Activated T-cell treated with anti-CD3 and anti-CD28 coated beads, Interleukin-2, amount 50 U/mL, for 24 hours (primary cell): ENCODE measurements at places on chromosomes 3 and 15.

DNA sequence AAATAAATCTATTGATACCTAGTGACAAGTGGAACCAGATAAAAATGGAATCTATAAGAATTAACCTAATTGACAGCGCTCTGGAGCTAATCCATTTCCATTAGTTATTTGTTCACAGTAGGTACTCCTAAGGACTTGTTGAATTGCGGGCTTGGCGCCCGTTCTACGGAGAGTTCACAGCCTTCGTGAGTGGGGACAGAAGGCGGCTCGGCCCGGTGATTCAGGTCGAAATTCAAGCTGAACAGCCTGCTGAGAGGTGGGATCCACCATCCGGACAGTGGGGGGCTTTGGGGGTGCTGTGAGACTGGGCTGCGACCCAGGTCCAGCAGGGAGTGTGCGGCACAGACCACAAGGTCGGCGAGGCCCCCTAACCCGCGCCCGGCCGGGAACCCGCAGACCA, 779 bp upstream of the CTNNB1 start:
- peaks cover 19% of the 10 kb centered on the region for H3K27me3 ChIP-seq
- H3K4me3 ChIP-seq = peak overlapping the region; percentile 80
- no peak for DNase-seq
- peak overlapping the region; percentile 87 for H3K27ac ChIP-seq
- peaks cover 31% of the 10 kb centered on the region for H3K36me3 ChIP-seq

- no peak for DNase-seq
- no peak overlapping the region for H3K4me3 ChIP-seq
- no peaks in the 10 kb centered on the region for H3K36me3 ChIP-seq
- H3K27me3 ChIP-seq = peaks cover 17% of the 10 kb centered on the region
- no peak overlapping the region for H3K27ac ChIP-seq
Measured at GRCh38 chr15:84817466-84818081, 418 bp downstream of the ALPK3 start.

DNA sequence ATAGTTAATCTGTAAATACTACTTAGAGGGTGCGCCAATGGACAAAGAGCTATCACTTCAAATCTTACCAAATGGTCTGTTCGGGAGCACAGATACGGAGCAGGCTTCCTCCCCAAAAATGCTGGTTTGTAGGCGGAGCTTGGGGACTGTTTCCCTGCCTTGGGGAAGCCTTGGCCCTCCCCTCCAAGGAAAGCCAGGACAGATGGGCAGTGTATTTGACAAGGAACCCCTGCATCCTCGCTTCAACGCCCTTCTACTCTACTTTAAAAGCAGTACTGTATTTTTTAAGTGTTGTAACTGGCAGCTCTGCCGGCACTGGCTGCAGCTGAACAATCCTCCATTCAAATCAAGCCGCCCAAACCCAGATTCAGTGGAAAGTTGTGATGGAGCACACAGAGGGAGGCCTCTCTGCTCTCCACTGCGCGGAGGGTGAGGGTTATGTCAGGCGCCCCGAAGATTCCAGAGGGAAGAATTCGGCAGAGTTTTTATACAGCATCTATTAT, 83.1 kb upstream of the FNDC3B start:
- no peaks in the 10 kb centered on the region for H3K36me3 ChIP-seq
- no peak overlapping the region for H3K27ac ChIP-seq
- H3K27me3 ChIP-seq = peaks cover 11% of the 10 kb centered on the region

DNA sequence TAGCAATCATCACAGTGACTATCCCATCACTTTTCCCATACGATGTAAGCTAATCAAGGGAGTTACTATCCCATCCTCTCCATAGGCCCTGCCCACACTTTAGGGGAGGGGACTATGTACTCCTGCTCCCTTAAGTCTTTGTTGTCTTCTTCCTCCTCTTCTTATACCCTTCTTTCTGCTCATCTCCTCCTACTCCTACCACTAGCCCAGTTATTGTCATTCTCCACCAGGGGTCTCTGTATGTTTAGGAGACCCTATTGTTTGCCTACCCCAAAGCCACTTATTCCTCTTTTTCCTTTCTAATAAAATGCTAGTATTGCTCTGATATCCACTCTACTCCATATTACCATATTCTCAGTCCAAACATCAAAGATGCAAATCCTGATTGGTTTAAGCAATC, 27.8 kb downstream of the STAC start:
- H3K4me1 ChIP-seq = no peaks in the 10 kb centered on the region
- no peak for DNase-seq
- no peak overlapping the region for H3K4me3 ChIP-seq
- H3K27ac ChIP-seq = no peak overlapping the region
- H3K27me3 ChIP-seq = no peaks in the 10 kb centered on the region
- no peaks in the 10 kb centered on the region for H3K36me3 ChIP-seq

- H3K27me3 ChIP-seq = peaks cover 8% of the 10 kb centered on the region
- H3K36me3 ChIP-seq = peaks cover 32% of the 10 kb centered on the region
- DNase-seq = no peak
- peak overlapping the region; percentile 95 for H3K4me3 ChIP-seq
Measured at GRCh38 chr3:138186221-138186620, 880 bp upstream of the ARMC8 start.

GRCh38 chr15:71219645-71220044, 104.4 kb downstream of the THSD4 start:
- H3K4me3 ChIP-seq = no peak overlapping the region
- no peak for DNase-seq
- H3K27ac ChIP-seq = no peak overlapping the region
- no peaks in the 10 kb centered on the region for H3K36me3 ChIP-seq

GRCh38 chr3:30263238-30263924, 343.0 kb upstream of the TGFBR2 start:
- no peak overlapping the region for H3K27ac ChIP-seq
- peak; percentile 34 for DNase-seq
- H3K27me3 ChIP-seq = no peaks in the 10 kb centered on the region
- no peak overlapping the region for H3K4me3 ChIP-seq

DNA sequence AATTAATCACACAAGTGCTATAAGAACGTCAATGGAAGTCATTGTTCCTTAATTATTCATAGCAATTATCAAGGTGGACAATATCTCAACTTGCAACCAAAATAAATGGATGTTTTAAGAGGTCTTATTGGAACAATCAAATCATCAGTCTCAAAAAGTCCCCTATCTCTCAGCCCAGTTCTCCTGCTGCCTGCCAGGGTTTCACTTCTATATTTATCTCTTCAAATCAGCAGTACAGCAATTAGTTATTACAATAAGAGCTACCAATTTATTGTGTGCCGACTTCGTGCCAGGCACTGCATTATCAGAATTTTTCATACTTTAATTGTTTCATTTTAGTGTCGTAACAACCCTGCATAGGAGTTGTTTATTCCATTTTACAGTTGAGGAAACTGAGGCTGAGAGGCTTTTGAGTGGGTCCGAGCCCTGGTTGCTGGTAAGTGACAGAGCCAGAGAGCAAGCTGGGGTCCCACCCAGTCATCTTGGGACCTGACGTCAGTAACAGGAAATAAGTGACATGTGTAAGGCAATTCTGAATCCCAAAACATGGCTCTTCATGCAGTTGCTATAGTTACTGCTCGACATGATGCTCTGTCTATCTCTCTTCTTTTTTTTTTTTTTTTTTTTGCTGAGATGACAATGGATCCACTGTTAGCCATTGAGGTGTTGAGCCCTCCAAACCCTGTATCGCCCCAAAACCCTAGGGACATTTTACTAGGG, 8.8 kb upstream of the KCTD6 start:
- H3K27ac ChIP-seq = no peak overlapping the region
- no peak overlapping the region for H3K4me3 ChIP-seq
- no peak for DNase-seq
- H3K27me3 ChIP-seq = peaks cover 2% of the 10 kb centered on the region
- no peaks in the 10 kb centered on the region for H3K36me3 ChIP-seq

DNA sequence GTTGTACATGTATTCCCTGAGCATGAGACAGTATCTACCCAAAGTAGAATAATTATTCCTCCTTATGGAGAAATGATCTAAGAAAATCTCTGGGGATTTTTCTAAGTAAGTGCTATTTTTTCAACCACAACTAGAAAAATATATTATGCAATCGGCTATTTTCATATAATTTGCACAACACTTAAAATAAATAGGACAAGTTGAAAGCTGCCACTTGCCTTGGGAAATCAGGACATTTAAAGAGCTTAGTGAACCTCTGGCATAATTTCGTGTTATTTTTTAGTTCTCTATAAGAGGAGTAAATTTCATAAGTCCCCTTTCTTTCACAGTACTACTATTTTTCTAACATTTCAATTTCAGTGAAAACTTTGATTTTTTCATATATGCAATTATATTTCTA, 672.1 kb downstream of the OTOL1 start:
- H3K36me3 ChIP-seq = no peaks in the 10 kb centered on the region
- no peak for DNase-seq
- no peak overlapping the region for H3K4me3 ChIP-seq
- no peaks in the 10 kb centered on the region for H3K27me3 ChIP-seq
- H3K27ac ChIP-seq = no peak overlapping the region

DNA sequence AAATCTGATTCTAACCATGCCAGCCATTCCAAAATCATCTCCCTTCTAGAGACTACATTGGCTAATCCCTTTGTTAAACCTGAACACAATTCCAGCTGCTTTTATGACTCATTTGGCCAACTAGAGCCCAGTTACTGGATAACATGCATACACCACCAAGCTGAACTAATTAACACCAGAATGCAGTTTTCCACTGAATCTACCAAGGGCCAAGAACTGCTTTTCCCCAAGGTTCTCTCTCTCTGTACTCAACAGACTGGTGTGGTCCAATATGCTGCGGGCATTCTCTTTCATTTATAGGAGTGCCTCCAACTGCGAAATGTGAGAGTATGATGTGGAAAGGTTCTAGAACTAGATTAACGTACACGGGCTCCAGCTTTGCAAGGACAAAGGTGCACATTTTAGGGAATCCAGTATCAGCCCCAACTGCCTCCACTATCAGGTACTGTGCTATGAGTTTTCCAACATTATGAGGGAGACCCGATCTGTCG, 1.5 kb downstream of the CHSY1 start:
- H3K27me3 ChIP-seq = no peaks in the 10 kb centered on the region
- H3K4me1 ChIP-seq = peaks cover 77% of the 10 kb centered on the region
- peak overlapping the region; percentile 94 for H3K4me3 ChIP-seq
- no peak for DNase-seq
- H3K36me3 ChIP-seq = peaks cover 56% of the 10 kb centered on the region

- H3K4me3 ChIP-seq = no peak overlapping the region
- no peaks in the 10 kb centered on the region for H3K27me3 ChIP-seq
- peaks cover 45% of the 10 kb centered on the region for H3K36me3 ChIP-seq
- no peak overlapping the region for H3K27ac ChIP-seq
- H3K4me1 ChIP-seq = peaks cover 2% of the 10 kb centered on the region
Measured at GRCh38 chr3:49482766-49483165, 12.7 kb downstream of the DAG1 start.

DNA sequence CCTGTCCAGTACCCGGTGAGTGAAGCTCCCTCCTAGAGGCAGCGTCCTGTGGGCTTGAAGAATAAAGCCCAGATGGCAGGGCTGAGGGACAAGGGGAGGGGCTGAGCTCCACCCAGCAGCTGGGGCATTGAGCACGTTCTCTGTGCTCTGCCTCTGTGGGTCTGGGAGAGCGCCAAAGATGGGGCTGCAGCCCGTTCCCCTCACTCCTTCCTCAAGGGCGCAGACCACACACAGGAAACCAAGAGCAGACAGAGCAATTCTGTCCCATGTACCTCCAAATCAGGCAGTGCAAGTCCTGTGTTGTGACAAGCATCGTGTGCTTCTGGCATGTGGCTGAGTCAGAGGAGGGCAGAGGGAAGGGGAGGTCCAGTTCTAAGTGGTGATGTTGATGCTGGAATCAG, 15.7 kb upstream of the KIF23 start:
- peaks cover 17% of the 10 kb centered on the region for H3K4me1 ChIP-seq
- peaks cover 25% of the 10 kb centered on the region for H3K27me3 ChIP-seq
- no peak overlapping the region for H3K4me3 ChIP-seq
- no peaks in the 10 kb centered on the region for H3K36me3 ChIP-seq
- no peak for DNase-seq

DNA sequence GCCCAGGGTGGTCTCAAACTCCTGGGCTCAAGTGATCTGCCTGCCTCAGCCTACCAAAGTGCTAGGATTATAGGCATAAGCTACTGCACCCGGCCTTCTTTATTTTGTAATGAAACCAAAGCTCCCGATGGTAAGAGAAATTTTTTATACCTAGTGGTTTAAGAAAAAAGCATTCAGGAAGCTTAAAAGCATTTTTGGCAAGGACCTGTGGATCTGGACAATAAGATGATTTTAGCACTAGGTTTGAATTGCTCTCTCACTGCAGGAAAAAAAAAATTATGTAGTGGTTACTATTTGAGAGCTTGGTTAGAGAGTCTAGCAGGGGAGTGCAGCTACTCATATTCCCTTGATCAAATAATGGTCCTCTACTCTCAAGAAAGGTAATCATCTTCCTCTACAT, 64.9 kb upstream of the PIK3R4 start:
- H3K27ac ChIP-seq = no peak overlapping the region
- H3K36me3 ChIP-seq = no peaks in the 10 kb centered on the region
- no peaks in the 10 kb centered on the region for H3K4me1 ChIP-seq

- H3K36me3 ChIP-seq = no peaks in the 10 kb centered on the region
- peaks cover 12% of the 10 kb centered on the region for H3K4me1 ChIP-seq
- no peak overlapping the region for H3K4me3 ChIP-seq
- H3K27me3 ChIP-seq = peaks cover 61% of the 10 kb centered on the region
- no peak overlapping the region for H3K27ac ChIP-seq
- no peak for DNase-seq
Measured at GRCh38 chr3:115628075-115628412, 4.7 kb downstream of the GAP43 start.

DNA sequence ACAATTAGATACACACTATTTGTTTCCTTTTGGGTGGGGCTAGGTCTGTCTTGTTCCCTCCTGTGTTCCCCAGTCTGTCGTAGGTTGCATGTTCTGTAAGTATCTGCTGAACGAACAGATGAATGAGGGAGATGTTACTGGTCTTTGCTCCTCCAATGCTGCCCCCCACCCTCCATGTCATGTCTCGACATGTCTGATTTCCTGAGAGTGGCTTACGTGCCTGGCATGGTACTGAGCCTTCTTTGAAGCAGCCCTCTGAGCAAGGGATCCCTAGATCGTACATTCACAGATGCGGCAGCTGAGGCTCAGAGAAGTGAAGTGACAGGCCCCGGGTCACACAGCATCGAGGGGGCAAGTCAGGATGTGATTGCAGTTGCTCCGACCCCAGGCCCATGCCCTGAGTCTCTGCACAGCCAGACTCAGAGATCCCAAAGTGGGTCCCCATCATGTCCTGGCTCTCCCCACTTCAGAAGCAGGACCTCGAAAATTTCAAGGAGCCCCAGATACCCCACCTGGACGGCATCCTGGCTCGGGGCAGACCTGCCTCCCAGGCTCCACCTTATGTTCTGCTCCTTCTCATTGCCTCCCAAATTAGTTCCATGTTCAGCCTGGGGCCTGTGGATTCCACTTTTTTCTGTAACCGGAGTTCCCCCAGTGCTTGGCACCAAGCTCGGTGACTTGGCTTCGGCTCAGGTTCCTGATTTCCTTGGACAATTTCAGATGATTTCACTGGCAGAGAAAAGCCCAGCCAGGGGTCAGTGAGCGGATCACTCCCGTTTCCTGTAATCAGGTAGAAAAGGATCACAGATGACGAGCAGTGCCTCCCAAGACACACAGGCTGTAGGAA, 24.7 kb downstream of the GOLGA6L2 start:
- H3K4me3 ChIP-seq = no peak overlapping the region
- H3K36me3 ChIP-seq = no peaks in the 10 kb centered on the region
- no peak overlapping the region for H3K27ac ChIP-seq
- H3K4me1 ChIP-seq = no peaks in the 10 kb centered on the region
- no peaks in the 10 kb centered on the region for H3K27me3 ChIP-seq
- DNase-seq = no peak

GRCh38 chr3:149560617-149561016, 86.1 kb downstream of the TM4SF4 start:
- no peak overlapping the region for H3K4me3 ChIP-seq
- no peak overlapping the region for H3K27ac ChIP-seq
- H3K4me1 ChIP-seq = no peaks in the 10 kb centered on the region
